ENCODE measurements at places on chromosomes 7 and 10.

- peak; percentile 63 for DNase-seq
Measured at GRCh38 chr7:119720541-119720940, 552.4 kb upstream of the KCND2 start.

- no peak for DNase-seq
Measured at GRCh38 chr10:48567346-48567745, 37.5 kb downstream of the ARHGAP22 start.

DNA sequence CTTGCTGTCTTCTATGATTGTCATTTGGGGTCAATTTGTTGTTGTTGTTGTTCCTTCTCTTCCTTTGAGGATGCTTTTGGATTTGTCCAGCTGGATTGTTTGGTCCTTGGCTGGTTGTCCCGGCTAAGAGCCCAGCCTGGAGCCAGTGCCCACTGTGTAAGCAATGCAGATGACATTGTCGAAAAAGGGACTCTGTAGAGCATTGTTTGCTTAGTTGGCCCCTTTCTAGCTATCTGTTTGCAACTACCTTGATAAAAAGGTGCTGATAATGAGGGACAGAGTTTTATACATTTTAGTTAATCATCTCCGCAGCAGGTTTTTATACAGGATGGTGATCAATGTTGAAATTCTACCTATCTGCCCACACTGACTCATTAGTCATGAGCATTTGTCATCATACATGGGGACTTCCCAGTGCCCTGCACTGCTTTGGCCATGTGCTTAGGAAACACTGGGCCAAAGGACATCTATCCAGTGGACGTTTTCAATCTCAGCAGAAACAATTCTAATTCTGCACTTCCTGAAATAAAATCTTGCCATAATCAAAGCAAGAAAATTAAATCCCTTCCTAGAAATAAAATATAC is 311.9 kb downstream of the GRM8 start:
- DNase-seq: no peak

DNA sequence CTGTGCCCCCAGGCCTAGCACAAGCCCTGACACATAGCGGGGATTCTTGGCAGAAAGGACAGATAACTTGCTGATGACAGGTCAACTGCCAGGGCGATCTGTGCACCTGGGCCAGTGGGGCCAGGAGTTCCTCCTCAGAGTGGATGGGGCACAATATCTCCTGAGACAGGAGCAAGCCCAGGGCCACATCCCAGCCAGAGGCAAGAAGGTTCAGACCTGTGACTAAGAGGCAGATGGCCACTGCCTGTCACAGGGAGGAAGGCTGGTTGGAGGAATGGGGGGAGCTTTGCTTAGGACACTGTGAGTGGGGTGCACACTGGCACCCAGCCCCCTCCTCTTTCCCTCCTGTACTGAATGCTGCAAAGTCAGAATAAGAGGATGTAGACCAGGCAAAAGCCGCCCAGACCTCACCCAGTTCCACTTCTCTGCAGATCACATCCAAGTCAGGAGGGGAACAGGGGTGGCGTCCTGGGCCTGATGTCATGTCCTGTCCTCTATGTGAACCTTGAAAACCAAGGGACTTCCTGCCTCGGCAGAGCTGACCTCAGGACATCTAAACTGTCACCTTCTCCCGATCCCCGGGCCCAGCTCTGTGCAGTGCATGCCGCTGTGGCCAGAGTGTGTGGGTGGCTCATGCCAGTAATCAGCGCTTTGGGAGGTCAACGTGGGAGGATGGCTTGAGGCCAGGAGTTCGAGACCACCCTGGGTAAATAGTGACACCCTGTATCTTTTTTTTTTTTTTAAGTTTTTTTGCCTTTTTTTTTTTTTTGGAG is 1.3 kb downstream of the GUSB start:
- DNase-seq: no peak

DNA sequence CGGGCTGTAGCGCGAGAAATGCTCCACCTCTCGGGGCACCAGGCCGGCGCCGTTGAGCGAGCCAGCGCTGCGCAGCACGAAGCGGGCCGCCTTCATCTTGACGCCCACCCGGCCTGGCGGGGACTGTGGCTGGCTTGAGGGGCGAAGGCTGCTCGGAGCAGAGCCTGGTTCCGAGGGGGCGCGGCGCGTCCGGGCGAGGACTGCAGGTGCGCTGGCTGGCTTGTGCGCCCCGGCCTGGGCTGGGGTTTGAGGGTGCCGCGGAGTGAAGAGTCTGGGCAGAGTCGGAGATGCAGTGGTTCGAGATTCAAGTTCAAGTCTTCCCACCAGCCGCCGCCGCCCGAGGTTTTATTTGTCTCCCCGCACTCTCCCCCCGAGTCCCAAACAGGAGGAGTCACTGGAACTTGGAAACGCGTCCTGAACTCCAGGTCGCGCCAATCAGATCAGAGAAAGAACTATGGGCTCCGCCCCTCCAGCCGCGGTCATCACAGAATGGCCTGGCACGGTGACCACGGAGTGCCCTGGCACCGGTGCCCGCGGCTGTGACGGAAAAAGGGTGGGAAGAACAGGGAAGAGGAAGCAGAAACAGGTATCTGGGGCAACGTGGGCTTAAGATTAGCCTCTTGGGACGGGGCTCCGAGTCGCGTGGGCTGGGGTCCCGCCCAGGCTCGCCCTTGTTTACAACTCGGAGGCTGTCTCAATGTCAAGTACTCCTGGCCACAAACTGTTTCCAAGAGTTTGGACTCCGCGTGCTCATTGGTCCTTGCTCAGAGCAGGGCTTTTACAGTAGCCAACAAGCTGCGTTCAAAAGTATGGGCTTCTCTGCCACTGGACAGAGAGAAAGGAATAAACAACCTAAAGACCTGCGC is at the start of gene PDK4:
PDK4 (minus strand) TSS at position 319 of the 866 bp plus-strand sequence; CDS start at position 96, 223 bp downstream.
- DNase-seq: no peak

- DNase-seq: no peak
Measured at GRCh38 chr7:66739477-66739876, 1.1 kb upstream of the RABGEF1 start.

GRCh38 chr7:30870821-30871518 is 40.7 kb upstream of the AQP1 start:
- DNase-seq: no peak

GRCh38 chr10:10788761-10789160 is 228.9 kb upstream of the CELF2 start:
- no peak for DNase-seq

- DNase-seq: no peak
Measured at GRCh38 chr10:62492870-62493180, 118.7 kb downstream of the ZNF365 start.

Measured in smooth muscle cell of the brain vasculature (primary cell).